ENCODE measurements at places on chromosomes 11 and 22. TPM values are rescaled to one million over a fixed set of nuclear protein-coding genes. Genes with fewer than 3 reads are reported as not detected.

DNA sequence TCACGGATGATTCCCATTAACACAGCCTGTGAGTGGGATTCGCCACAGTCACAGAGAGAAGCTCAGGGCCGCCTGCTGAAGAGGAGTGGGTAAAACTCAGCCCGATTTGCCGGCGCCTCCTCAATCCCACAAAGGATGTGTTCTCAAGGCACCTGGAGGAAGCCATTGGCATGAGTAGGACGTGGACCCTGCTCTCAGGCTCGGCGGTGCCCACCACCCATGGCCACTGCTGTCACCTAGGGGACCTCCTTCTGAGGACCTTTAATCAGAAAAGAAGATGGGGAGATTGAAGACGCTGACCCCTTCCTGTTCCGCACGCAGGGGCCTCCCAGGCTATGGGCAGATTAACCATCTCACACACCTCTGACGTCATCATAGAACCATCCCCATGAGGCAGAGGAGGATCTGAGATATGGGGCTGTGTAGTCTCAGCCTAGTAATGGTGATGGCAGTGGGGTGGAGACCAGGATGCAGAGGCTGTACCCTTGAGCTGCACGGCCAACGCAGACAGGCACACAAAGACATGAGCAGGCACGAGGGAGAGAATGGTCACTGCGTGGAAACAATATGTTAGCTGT lies 571.8 kb downstream of the BRD1 start:
- DNase-seq = no peak

RNF169 gene
- 2.6 TPM for polyA plus RNA-seq

- no peak for DNase-seq
Observed at GRCh38 chr11:103680826-103681225, 355.6 kb upstream of the DDI1 start.

DNA sequence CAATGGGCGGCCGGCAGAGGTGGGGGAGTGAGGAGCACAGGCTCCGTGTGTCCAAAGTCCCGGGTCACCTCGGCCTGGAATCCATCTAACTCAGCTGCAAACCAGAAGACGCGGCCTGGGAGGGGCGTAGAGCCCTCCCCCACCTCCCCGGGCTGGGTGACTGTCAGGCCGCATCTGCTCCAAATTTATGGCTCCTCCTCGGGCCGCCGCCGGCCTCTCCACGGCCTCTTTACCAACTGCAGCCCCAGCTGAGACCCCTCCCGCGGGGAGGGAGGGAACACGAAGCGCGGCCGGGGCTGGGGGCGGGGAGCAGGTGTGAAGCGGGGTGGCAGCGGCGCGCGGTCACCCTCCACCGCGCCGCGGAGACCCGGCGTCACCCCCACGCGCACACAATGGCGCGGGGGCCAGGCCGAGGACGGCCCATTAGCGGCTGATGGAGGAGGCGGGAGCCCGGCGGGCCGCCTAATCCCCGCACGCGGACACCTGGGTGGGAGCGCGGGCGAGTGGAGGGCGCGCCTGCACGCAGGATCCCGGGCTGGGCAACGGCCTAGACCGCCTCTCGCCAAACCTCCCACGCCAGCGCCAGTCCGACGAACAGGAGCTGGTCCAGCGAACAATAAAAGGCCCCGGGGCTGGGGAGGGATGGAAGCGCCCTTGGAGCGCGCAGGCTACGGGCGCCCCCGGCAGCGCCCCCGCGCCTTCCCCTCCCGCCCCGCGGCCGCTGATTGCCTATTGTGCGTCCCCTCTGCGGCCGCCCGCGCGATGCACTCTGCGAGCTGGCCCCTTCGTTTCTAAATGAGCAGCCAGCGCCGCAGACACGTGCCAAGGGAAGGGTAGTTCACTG lies 25.9 kb upstream of the ROBO3 start:
- DNase-seq = peak; percentile 58

DNA sequence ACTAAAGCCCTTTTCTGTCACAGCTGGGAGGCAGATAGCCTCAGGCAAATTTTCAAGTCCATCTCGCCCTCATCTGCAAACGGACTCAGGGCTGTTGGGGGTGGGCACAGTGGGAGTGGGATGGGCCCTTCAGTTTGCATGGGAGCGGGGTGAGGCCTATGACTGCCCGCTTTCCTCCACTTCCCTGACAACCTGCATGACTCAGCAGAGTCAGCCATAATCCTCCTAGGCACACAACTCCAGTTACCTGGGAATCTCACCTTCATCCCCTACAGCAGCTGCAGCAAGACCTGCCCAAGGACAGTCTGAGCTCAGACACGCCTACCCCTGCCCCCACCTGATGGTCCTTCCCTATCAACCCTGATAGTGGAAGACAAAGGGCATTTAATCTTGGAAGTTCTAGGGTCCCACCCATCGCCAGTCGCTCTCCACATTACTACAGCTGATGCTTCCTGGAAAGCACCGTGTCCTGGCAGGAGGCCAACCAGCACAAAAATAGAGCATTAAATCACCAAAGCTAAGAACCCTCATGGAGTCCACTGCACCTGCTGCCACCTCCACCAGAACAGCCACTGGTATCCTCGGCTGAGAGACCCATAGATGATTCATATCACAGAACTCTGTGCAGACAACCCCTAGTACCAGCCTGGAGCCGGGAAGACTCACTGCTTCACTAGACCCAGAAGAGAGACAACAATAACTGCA lies 319.3 kb downstream of the DCDC1 start:
- no peak for DNase-seq

GRCh38 chr11:67463186-67463585 lies 5.9 kb downstream of the TMEM134 start:
- DNase-seq = no peak

DNA sequence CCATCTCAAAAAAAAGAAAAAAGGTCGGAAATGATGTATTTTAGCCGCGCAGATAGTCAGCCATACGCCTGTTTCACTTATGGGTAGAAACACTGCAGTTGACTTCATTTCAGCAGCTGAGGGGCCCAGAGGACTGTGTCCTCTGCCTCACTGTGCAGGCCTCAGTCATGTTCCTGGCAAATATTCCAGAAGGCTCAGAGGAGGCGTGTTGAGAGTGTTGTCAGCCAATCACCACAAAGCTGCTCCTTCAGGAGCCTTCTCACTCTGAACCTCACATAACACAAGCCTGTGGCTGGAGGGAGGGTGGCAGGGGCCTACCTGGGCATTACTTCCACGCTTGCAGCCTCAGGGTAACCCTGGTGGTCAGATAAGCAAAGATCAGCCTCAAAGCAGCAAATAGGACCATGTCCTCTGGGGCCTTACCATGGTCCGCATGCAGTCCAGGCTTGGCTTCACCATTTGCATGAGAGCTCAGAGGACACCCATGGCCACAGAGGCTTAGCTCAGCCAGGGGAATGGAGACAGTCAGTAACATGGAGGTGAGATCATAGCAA lies 17.3 kb upstream of the TREH start:
- no peak for DNase-seq

P2RY6 gene
- polyA plus RNA-seq = 0.15 TPM

KLHDC7B gene
- 0.03 TPM for polyA plus RNA-seq

APOA1 gene
- not detected for polyA plus RNA-seq

DNA sequence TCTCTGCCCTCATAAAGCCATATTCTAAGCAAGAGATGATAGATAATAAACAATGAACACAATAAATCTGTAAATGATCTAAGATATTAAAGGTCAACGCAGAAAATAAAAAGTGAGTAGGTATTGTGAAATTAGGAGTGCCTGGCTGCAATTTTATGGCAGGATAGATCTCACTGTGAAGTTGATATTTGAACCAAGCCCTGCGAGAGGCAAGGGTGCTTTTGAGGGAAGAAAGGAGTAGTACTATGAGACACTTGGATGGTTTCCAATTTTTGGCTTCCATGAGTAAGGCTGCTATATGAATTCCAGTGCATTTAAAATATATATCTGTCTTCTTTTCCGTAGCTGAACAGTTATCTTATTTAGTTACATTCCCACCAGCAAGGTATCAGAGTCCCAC lies 720.0 kb upstream of the CNTN5 start:
- DNase-seq = no peak

GRCh38 chr22:23698094-23698493 lies 7.3 kb downstream of the RGL4 start:
- DNase-seq = no peak

CRYBB2 gene
- 0.69 TPM for polyA plus RNA-seq

DNA sequence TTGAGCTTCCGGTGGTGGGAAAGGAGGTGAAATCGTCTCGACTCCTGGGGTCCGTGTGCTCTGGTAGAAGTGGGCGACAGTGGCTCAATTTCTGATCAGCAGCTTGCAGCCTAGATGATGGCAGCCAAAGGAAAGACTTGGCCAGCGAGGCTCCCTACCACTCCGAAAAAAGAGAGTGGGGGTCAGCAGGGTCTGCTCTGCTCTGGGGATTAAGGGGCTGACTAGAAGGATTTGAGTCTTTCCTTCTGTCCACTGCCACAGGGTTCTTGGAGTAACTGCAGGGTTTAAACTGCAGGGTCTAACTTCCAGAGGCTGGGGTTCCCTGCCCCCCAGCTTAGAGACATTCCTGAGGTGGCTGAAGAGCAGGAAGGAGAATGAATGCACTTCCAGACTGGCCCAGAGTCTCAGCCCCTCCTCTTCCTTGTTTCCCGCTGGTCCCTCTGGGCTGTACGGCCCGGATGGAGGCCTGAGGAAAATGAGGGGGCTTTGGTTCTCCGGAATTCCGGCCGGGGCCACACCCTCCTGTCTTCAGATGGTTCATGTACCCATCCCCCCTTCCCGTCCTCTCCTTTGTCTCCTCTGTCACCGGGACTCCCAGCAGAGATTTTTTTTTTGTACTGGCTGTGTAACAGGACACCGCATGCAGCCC lies 907 bp downstream of the SERPINH1 start:
- DNase-seq = peak; percentile 64

DNA sequence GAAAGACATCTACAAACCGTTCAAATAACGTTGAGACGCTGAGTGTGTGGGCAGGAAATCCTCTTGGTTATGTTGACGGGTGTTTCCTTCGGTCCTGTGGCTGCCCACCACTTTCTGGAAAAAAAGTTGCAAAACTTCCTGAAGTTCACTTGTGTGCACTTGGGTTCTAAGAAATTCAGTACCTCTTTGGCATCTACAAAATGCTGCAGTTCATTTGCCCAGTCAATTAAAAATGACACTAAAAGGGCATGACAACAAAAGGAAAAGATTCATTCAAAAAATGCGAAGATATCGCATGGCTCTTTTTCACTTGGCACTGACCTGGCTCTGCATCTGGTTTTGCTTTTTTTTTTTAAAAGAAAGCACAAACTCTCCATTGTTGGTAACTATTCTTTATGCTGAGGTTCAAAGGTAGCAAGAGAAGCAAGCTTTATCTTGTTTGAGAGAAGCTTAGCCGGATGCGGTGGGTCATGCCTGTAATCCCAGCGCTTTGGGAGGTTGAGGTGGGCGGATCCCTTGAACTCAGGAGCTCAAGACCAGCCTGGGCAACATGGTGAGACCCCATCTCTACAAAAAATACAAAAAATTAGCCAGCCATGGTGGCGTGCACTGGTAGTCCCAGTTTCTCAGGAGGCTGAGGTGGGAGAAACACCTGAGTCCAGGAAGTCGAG lies 10.6 kb upstream of the XBP1 start:
- DNase-seq = no peak

NFRKB gene
- polyA plus RNA-seq = 14.6 TPM

DNA sequence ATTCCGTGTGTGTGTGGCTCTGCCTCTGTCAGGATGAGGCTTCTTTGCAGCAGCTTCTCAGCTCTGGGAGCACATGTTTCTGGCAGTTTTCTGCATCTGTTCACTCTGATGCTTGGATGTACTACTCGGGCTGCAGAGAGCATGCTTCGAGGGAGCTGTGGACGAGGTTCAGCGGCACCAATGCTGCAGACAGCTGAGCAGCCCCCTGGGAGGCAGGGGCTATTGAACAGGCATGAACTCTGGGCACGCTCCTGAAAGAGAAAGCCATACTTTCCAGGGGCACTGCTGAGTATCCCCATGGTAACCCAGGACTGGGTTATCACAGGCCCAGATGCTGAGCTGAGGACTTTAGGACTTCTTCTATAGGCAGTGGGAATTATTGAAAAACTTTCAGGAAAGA lies 33.8 kb downstream of the ADAMTS8 start:
- DNase-seq = no peak

DNA sequence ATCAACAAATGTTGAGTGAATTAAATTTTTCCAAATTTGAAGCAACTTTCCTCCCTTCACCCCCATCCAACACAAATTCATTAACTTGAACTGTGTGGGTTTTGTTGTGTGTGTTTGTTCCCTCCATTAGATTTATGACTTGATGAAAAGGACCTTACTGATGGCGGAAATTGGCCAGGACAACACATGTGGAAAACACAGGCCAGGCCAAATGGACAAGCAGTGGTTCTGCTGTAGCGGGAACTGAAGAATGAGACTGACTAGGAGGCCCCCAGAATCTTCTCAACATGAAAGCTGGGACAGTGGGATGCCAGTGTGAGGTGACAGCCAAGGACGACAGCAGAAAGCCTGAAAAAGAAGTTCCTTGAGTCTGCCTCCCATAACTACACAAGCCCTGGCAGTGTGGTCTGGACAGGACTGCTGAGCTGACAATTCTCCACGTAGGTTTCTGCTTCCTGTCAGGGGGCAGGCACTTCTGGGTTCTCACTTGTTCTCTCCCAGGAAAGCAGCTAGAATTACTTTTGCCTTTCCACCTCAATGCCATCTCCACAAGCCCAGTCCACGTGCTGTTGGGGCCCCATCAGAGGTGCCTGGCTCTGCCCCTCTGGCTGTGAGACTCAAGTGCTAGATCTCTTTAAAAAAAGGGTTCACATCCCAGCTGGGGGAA lies 94.3 kb downstream of the ETS1 start:
- DNase-seq = no peak

KLHL35 gene
- 1.7 TPM for polyA plus RNA-seq

DNA sequence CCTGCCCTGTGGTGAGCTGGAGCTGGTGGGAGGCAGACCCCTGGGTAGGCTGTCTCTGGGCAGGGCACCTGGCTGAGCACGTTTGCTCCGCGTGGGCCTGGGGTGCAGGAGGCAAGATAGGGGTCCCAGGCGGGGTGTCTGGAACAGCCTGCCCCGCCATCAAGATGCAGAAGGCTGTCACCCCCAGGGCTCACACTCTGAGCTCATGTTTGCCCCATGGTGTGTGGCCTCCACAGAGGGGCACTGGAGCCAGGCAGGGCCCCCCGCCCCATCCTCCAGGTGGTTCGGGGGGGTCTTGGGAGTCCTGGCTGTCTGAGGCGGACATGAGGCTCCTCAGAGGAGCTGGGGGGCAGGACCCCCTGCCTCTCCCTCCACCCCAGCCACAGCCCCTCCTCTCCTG lies 28.9 kb upstream of the CARS1 start:
- no peak for DNase-seq

GALNT18 gene
- polyA plus RNA-seq = 0.64 TPM

DNA sequence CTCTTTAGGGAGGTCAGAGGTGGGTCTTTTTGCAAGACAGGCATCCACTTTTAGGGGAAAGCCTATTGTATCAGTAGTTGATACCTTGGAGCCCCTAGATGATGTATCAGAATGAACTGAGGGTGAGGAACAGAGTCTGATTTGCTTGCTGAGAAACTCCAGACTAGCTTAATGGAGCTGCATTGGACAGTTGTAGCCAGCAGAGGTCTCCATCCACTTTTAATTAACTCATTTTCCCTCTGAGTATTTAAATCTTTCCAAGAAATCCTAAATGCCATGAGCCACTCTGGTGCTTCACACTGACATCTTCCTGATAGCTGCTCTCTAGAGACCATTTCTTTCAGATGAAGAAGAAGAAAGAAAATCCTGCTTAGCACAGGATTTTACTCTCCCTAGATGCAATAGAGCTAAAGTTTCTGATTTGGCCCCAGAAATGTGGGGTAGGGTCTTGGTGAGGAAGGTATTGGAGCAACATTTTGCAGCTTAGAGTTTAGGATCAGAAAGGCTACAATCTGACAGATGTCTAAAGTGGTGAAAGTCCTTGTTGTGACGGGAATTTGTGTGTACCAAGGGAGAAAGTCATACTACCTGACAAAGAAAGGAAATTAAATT lies 38.0 kb downstream of the EXT2 start:
- peak; percentile 43 for DNase-seq

GRCh38 chr22:27474112-27474571 lies 327.4 kb downstream of the MN1 start:
- DNase-seq = no peak

All from SK-N-SH (cell line).